Activated CD4-positive, alpha-beta T cell treated with anti-CD3 and anti-CD28 coated beads for 1 hour (primary cell): ENCODE measurements at places on chromosomes 13 and 19.
A peak's percentile ranks its signal among the peaks of the same experiment; 100 is the strongest.

GRCh38 chr13:50928659-50929462 lies 19.3 kb downstream of the RNASEH2B start:
- DNase-seq: no peak

- no peak for DNase-seq
These were observed 884 bp upstream of the CBY2 start for GRCh38 chr13:45700971-45701900.

DNA sequence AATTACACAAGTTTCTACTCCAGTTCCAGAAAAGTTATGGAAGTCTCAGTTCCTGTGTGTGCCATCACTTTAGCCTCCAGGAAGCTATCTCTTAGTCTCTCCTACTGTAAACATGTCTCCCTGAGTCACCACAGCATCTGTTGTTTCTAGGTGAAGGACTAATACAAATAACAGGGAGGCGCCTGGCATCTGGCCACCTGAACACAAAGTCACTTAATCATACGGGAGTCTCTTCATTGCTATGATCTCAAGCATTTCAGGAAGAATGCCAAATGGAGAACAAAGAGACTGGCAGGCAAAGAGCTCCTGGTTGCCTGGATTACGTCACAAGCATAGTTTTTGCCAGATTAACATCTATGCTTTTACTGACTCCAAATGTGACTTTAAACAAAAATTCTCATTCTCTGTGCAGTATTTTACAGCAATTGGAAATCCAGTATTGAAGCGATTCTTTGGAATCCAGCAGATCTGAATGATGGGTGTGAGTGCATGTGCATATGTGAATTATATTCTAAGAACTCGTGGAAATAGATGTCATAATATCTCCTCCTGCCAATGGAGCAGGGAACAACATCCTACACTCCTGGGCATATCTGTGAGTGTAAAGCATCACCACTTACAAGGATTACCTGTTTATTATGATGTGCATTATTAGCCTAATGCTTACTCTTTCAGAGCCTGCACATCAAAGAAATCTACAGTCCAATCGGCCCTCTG lies 572.8 kb downstream of the PCDH9 start:
- no peak for DNase-seq

DNA sequence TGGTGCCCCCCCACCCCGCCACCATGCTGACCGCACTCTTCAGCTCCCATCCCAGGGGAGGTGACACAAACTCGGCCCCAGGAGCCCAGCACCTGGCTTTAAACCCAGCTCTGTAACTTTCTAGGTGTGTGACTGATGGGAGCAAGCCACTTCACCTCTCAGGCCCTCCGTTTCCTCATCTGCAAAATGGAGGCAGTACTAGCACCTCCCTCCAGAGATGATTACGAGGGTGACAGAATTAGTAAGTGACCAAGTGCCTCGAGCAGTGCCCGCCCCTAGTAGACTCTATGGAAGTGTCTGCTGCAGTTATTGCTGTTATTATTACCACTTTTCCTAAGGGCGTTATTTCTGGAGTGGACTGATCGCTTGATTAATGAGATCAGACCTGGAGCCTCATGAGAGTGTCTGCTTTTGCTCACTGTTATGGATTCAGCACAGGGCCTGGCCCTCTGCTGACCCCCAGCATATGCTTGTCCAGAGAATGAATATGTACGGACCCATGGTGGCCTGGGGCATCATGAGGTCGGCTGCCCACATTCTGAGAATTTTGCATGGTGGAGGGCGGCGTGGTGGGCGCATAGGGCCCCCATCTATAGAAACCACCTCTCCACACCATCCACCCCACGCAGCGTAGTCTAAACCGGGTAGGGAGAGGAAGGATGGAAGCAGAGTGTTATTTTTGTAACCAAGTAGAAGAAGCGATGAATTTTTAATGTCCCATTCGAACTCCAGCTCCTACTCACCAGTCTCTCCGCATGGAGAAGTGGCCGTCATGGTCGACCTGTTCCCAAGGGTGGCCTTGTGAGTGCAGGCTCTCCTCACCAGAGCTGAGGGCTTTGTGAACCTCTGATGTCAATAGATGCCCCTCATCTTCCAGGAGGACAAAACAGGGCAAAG lies 48.2 kb downstream of the CAPN12 start:
- no peak for DNase-seq

- DNase-seq: no peak
These were observed 1472.6 kb downstream of the UQCRFS1 start for GRCh38 chr19:27740396-27740795.

DNA sequence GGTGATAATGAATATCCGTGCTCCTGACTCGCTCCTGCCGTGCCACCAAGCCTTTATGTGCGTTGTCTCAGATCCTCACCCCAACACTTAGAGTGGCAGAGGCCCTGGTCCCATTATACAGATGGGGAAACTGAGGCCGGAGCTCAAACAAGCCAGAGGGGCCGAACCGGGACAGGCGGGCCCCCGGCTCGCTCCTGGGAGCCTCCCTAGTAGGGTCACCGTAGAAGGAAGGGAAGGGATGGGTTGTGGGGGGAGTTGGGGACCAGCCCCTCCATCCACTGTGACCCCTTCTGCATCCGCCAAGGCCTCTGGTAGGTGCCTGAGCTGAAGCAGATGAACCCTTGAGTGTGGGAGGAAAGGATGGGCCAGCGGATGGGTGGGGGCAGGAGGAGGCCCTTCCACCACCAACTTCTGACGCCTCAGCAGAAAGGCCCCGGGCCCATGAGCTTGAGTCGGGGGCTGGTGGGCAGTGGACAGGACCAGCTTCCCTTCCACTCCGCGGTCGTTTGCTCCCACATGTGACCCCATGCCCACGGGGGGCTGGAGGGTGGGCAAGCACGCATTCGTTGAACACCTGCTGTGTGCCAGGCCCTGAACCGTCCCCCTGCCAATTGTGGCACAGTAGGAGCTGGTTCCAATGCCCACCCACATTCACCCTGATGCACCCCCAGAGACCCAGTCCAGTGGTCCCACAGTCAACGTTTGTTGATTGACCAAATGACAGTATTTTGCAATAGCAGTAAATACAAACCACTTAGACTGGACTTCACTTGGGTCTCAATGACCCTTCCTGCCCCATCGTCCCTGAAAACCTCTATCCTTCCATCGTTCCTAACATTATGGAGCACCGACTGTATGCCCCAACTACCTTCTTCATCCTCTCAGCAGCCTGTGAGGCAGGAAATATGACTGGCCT lies 24.2 kb upstream of the TCF3 start:
- no peak for DNase-seq

DNA sequence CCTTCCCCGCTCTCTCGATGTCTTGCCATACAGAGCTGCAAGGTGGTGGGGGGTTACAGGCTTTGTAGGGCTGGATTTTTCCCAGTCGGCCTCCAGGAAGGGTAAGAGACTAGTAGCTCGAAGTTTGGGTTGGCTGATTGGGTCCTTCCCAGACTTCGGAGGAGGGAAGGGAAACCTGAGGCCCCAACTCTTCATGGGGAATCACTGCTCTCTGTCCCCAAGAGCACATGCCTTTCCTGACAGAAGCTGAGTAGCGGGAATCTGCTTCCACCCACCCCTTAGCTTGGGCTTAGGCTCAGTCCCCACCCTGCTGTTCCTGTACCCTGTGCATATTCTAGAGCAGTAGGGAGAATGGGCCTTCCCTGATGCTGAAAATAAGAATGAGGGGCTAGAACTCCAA lies 39.7 kb downstream of the PPP2R1A start:
- no peak for DNase-seq

DNA sequence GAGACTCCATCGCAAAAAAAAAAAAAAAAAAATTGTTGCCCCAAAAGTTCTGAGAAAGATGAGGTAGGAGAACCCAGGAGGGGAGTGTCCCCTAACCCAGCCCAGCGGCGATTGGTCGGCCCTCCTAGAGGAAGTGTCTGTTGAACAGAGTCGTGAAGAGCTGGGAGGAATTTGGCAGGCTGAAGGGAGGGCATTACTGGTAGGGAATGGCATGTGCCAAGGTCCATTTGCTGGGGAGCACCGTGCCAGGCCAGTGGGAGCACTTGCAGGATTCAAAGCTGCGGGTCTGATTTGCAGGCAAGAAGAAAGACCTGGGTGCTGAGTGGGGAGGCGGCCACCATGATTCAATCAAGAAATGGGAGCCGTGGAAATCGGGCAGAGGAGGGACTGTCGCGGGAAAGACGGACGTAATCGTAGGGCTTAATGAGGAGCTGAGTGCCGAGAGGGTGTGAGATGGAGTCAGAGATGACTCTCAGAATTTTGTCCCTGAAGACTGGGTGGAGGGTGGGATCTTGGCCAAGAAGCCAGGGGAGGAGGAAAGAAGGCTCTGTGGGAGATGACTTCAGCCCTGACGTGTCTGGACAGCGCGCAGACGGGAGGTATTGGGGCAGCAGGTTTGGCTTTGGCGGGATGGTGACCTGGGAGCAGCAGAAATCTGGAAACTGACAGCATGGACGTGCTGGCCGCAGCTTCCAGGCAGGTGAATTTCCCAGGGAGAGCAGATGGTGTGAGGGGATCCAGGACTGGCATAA lies 15.4 kb downstream of the CERS4 start:
- DNase-seq: no peak

DNA sequence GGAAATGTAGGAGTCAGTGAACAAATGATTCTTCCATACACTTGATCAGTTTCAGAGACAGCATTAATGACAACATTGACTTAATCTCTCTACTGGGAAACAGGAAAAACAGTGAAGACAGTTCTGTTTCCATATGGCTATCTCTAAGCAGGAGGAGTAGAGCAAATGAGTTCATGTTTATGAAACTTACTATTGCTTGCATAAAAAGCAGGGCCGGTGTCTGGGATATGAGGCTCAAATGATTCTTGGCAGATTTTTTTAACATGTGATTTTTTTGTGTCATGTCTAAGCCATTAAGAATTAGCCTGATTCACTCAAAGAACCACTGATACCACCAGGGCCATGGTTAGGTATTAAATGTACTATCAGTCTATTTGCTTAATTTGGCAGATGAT lies 141.9 kb downstream of the SLC7A1 start:
- DNase-seq: no peak

- DNase-seq: no peak
These were observed 5.5 kb upstream of the LILRA6 start for GRCh38 chr19:54248016-54248601.

- DNase-seq: no peak
These were observed 1587.1 kb downstream of the PCDH9 start for GRCh38 chr13:65642996-65643395.

GRCh38 chr19:15177269-15178116 lies 23.3 kb downstream of the NOTCH3 start:
- peak; percentile 73 for DNase-seq

- DNase-seq: no peak
These were observed 4.7 kb upstream of the CCDC169 start for GRCh38 chr13:36302289-36302688.

DNA sequence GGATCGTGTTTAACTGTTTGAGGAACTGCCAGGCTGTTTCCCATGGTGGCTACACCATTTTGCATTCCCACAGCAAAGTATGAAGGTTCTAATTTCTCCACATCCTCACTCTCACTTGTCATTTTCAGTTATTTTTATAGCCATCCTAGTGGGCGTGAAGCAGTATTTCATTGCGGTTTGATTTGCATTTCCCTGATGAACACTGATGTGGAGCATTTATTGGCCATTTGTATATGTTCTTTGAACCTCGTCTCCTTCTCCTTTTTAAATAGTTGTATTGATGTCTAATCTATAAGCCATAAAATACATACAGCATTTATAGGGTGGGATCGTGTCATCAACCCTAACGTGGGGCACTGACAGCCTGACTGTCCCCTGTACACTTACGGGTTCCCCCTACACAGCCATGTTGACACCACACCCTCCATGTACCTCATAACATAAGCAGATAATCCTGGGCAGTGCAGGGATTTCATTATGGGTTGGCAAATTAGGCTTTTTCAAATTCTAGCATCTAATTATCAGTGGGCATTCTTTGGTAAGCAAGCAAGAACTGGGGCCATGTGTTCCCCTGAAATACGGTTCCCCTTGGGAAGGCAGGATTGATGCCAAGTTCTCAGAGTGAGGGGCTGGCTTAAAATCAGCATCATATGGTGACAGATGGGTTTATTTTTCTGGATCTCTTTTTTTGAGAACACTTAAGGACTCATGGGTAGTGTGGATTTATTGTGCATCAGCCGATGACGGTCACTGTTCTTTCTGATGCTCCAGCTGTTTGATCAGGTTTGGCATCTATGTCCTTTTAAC lies 11.6 kb upstream of the ZBTB45 start:
- no peak for DNase-seq

- peak; percentile 61 for DNase-seq
These were observed 2.1 kb upstream of the CIRBP start for GRCh38 chr19:1266916-1267476.

DNA sequence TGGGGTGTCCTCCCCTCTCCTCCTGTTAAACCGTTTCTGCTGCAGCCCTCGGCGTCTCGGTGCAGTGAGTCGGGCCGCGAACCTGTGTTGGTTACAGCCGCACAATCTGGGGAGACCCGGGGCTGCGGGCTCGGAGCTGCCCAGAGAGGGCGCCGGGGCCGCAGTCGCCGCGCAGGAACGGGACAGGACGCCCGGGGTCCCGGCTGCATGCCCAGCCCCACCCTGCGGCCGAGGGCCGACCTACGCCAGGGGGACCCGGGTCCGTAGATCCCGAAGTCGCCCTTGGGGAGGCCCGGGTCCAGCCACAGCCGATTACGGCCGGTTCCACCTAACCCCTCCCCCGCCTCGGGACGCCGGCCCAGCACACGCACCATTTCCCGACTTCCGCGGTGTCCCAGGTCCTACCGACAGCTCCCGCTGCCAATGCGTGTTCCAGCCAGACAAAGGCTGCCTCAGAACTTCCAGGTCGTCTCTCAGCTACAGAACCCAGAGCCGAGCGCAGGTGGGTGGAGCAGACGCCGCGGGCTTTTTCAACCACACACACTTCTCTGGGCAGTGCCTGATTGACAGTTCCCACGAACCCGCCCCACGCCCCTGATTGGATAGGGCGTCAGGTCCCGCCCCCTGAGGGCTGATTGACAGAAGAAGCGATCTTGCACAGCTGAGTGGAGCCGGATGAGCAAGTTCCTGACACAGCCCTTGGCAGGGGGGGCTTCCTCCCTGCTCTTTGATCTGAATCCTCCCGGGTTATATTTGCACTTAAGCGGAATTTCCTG lies at the start of gene ZNF443:
ZNF443 (minus strand) TSS at position 481 of the 776 bp plus-strand sequence; CDS start at position 374, 107 bp downstream.
- DNase-seq: peak; percentile 98

- DNase-seq: no peak
These were observed 2758.2 kb downstream of the PCDH9 start for GRCh38 chr13:64471916-64472315.

- DNase-seq: no peak
These were observed 338.7 kb downstream of the IRS2 start for GRCh38 chr13:109447667-109448066.
